ENCODE measurements at places on chromosomes 6 and 20.

GRCh38 chr6:33571637-33572316 lies 8.3 kb downstream of the BAK1 start:
- no peak for DNase-seq

GRCh38 chr20:47320990-47321805 lies 35.3 kb downstream of the ZMYND8 start:
- no peak for DNase-seq

DNA sequence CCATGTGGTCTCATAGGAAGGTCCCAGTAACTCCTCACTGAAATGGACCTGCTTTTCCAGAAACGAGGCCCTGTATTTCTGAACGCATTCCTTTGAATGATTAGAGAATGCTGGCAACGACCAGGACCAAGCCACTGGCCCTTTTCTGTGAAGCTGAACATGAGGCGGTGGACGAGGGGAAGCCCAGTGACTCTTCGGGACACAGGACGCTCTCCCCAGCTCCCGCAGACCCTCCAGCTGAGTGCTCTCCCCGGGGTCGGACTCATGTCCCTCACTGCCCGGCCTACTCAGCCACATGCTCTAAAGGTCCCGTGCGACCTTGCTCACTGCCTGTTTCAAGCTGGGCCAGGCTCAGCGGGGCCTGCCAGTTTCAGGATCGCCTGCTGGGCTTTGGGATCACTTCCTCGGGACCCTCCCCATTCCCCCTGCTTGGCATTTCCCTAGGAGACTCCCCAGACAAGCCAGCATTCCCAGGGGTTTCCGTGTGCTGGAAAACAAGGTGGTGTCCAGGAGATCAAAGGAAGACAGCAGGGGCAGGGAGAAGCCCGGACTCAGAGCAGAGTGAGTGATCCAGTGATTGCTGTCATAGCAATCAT lies 2.6 kb upstream of the CST9 start:
- no peak for DNase-seq

DNA sequence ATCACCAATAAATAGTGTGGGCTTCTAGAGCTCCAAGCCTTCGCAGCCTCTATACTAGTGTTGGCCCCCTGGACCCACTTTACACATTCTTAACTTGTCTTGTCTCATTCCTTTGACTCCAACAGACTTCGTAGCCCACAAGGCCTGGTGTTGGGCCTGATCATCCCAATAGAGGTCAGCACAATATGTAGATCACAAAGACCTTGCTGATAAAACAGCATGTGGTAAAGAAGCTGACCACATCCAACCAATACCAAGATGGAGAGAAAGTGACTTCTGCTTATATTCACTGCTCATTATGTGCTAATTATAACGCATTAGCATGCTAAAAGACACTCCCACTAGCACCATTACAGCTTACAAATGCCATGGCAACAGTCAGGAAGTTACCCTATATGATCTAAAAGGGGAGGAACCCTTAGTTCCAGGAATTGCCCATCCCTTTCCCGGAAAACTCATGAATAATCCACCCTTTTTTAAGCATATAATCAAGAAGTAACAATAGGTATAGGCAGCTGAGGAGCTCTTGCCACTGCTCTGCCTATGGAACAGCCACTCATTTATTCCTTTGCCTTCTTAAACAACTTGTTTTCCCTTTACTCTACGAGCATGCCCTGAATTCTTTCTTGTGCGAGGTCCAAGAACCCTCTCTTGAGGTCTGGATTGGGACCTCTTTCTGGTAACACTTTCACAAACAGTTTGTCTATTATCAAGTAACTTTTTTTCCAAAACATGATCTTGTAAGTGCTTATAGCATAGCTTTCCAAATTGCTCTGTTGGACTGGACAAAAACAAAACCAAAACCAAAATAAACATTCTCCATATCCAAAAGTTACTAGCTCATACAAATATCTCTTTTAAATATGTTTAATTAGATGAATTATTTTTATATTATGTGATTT lies 54.6 kb upstream of the ECHDC1 start:
- no peak for DNase-seq

- DNase-seq: no peak
These were observed 44.8 kb upstream of the RNGTT start for GRCh38 chr6:89008001-89008814.

DNA sequence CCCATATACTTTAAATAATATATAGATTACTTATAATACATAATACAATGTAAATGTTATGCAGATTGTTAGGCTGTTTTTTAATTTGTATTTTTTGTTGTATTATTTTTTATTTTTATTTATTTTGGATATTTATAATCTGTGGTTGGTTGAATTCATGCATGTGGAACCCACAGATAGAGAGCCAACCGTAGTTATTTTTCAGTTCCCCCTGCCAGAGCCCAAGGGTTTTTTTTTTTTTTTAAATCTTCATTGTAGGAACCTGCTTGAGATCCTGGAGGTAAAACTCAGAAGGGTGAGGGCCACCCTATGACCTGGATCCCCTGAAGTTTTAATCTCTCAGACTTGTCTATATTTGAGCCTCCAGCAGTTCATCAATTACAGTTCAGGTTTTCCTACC lies 133.2 kb downstream of the B3GAT2 start:
- no peak for DNase-seq

DNA sequence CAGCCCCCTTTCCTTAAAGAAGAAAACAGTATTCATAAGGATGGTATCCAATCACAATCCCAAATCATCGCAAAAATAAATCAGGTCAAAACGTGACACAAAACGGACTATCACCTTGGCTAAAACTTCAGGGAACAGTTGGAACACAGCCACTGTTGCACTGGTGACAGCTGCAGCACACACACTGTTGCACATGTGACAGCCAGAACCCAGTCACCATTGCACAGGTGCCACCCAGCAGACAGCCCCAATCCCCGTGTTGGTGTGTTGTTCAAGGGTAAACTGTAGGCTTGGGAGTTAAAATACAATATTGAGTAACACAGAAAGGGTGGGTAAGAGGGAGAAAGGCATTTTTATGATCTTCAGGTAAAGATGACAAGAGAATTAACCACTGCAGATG lies 15.8 kb downstream of the PSMB1 start:
- DNase-seq: no peak

DNA sequence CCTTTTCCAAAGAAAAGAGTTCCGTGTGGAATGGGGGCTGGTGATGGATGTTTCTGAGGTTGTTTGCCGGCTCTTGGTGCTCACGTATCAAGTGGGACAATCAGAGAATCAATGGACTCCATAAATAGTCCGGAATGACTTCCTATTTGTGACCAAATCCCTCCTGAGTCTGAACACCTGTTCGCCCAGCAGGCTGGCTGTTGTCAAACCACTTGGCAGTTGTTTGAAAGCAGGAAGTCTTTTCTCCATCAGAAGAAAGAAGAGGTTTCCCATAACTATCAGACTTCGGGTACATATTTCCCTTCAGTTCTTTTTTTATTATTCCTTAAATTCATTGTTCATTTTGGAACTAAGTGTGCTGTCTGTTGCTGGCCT lies 154.7 kb upstream of the RIN2 start:
- no peak for DNase-seq

- no peak for DNase-seq
These were observed 228.2 kb downstream of the MYLK4 start for GRCh38 chr6:2522521-2522920.

- DNase-seq: no peak
These were observed 9.8 kb upstream of the NDUFAF4 start for GRCh38 chr6:96907498-96907897.

DNA sequence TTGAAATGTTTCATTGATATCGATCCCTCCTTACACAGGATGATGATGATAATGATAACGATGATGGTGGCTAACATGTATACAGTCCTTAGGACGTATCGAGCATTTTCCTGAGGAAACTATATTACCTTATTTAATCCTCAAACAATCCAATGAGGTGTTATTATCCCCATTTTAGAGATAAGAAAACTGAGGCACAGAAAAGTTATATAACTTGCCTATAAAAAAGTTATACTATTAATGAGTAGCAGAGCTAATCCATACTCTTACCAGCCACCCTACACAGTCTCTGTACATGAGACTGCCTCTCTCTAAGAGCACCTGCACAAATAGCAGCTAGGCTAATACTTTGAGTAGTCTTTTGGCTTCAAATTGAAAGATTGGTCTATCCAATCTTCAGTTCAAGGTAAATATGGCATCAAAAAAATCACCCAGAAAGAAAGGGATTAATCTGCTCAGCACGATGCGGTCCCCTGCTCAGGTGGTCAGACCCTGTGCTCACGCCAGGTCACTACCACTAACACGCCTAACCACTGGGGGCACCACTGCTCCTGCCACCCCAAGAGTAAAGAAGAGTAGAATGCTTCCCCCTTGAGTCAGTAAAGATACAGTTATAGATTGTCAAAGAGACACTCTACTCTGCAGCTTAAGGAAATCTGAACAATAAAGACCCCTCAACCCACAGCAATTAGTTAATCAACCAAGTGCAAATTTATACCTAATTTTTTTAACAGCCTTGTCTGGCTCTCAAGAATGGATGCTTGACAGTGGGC lies 15.0 kb downstream of the GABBR1 start:
- DNase-seq: no peak

- DNase-seq: no peak
These were observed 42.2 kb downstream of the B4GALT5 start for GRCh38 chr20:49671433-49671832.

DNA sequence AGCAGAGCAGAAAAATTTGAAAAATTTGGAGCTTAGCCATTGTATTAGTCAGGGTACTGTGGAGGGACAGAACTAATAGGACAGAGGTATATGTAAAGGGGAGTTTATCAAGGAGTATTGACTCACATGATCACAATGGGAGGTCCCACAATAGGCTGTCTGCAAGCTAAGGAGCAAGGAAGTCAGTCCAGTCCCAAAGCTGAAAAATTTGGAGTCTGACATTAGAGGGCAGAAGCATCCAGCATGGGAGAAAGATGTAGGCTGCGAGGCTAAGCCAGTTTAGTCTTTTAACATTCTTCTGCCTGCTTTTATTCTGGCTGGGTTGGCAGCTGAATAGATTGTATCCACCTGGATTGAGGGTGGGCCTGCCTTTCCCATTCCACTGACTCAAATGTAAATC lies 82.0 kb downstream of the SMPDL3A start:
- DNase-seq: no peak

DNA sequence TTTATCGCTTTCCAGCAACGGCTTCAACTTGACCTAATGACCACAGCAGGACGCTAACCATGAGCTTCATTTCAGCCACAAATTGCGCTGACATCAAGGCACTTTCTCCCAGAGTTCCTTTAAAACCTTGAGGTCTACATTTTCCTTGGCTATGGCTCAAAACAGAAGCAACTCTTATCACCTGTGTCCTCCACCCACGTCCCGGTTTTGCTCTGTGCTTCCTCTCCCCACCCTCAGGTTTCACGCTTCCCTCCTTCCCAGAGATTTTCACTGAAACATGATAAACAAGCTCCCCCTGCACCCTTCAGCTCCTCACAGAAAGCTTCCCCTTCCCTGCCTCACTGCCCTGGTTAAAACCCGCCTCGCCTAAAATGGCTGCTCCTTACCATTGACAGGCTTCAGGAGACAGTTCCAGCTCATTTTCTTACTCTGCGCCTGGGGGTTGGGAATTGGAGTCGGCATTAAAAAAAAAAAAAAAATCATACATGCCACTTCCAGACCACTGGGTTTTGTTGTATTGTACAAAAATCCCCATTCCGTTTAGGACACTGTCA lies 229.5 kb downstream of the UBE3D start:
- no peak for DNase-seq

GRCh38 chr20:54535033-54535432 lies 59.6 kb downstream of the DOK5 start:
- DNase-seq: no peak

GRCh38 chr6:31574106-31575061 lies 981 bp upstream of the TNF start:
- no peak for DNase-seq

All from stimulated activated CD8-positive, alpha-beta memory T cell treated with anti-CD3 and anti-CD28 coated beads, Interleukin-7, amount 100 ng/mL, for 1 hour (primary cell).